ENCODE measurements at places on chromosomes 2 and 18.

- no peak for DNase-seq
Observed at GRCh38 chr18:76384861-76385680, 110.0 kb downstream of the ZNF516 start.

DNA sequence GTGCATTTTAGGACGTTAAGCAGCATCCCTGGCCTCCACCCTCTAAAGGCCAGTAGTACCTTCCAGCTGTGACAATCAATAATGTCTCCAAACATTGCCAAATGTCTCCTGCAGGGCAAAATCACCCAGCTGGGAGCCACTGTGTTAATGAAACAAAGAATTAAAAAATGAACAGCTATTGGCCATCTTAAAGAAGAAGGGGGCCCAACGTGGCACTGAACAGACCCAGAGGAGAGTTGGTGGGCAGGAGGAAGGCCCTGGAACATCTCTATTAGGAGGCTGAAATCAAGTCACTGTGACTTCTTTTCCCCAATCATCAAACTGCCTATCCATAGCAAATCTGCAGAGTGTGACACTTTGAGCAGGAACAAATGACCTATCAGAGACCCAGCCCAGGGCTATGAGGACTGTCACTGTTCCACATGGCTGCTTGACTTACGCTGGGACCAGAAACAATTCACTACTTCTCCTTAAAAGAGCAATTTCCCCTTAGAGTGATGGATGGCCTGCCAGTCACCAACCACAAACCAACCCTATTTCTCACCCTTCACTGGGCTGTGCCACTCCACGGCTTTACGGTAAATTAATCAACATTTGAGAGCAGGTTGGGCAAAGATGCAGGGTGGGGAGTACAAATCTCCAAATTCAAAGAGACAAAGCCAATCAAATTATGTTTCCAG, 35.2 kb upstream of the TEX51 start:
- DNase-seq = no peak

GRCh38 chr2:163692611-163693482, 43.0 kb downstream of the FIGN start:
- DNase-seq = no peak

- no peak for DNase-seq
Observed at GRCh38 chr18:71352618-71353017, 1063.8 kb downstream of the SOCS6 start.

- DNase-seq = no peak
Observed at GRCh38 chr2:44708661-44709000, 232.9 kb upstream of the SIX3 start.

- DNase-seq = no peak
Observed at GRCh38 chr2:46549166-46549844, 69.9 kb downstream of the TMEM247 start.

- DNase-seq = no peak
Observed at GRCh38 chr2:57973621-57974186, 72.9 kb upstream of the VRK2 start.

- DNase-seq = no peak
Observed at GRCh38 chr18:72407048-72407447, 137.1 kb downstream of the CBLN2 start.

DNA sequence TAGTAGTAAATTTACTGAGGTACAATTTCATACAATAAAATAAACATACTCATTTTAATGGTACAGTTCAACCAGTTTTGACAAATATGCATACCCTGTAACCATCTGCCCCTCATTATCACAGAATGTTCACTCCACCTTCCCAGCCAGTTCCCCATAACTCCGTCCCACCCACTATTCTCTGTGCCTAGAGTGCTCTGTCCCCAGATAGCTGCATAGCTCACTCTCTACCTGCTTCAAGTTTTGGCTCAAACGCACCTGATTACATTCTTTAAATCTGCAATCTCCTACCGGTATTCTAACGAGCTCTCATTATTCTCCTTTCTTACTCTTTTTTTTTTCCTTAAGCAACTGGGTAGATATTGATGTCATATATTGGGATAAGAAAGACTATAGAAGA, 161.9 kb upstream of the SMAD7 start:
- DNase-seq = no peak

DNA sequence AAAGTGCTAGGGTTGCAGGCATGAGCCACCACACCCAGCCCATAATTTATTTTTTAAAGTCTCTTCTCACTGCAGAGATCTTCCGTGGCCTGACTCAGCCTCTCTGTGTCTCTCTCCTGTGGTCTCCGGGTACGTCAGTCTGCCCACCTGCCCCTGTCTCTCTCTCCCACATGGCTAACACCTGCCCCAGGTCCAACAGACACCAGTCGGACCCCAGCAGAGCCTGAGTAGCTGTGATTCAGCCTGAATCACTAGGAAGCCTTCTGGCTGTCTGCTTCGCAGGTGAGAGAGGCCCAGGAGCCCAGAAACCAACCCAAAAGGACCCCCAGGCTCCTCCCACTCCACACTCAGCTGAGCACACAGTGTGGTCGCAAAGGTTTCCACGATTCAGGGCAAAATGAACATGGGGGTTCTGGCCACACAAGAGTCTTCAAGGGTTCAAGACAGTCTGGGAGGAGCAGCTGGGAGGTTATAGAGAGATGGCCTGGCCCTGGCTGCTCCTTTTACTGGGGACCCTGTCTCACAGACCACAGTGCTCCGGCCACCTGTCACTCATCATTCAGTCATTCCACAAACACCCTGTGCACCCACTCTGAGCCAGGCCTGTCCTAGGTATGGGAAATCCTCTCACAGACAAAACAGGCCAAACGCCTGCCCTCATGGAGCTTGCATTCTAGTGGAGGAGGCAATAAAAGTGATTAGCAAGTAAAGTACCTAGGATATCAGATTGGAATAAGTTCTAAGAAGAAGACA, 8.6 kb downstream of the RUFY4 start:
- DNase-seq = no peak

GRCh38 chr18:49910986-49911385, 97.7 kb upstream of the ACAA2 start:
- DNase-seq = no peak

GRCh38 chr2:72137498-72138010, 10.1 kb downstream of the CYP26B1 start:
- DNase-seq = peak; percentile 48

- no peak for DNase-seq
Observed at GRCh38 chr18:21979171-21979560, 190.2 kb upstream of the GATA6 start.

GRCh38 chr2:126317790-126318431, 338.0 kb upstream of the GYPC start:
- DNase-seq = no peak

- no peak for DNase-seq
Observed at GRCh38 chr2:208280933-208281332, 14.9 kb downstream of the PIKFYVE start.

DNA sequence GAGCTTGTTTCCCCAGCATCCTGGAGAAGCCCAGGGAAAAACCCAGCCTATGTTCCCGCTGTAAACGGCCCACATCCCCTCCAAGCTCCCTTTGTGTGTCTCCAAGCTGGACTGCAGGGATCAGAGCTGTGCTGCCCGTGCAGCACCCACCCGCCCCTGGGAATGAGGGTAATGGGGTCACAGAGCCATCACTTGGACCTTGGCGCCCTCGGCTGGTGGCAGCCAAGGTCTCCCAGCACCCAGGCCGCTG, 670 bp upstream of the INPP5D start:
- DNase-seq = no peak
